ENCODE measurements at places on chromosomes 16 and 17. TPM values are rescaled to one million over a fixed set of nuclear protein-coding genes. Genes with fewer than 3 reads are reported as not detected.
A peak's percentile ranks its signal among the peaks of the same experiment; 100 is the strongest.

Gene CCL8
- total RNA-seq = not detected

- DNase-seq = peak; percentile 25
Observed at GRCh38 chr17:74513987-74514631, 17.2 kb downstream of the CD300LB start.

DNA sequence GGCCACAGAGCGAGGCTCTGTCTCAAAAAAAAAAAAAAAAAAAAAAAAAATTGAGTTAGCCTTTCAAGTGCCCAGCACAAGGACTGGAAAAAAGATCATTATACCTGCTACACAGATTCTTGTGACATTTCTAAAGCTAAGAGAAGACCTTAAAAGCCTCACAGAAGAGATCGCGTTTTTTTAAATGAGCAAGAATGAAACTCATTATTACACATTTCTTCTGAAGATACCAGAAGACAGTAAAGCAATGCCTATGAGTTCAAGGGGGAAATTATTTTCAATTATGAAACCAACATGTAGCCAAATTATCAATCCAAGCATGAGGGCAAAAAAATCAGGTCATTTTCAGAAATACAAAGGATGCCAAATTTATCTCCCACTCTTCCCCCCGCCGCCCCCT lies 56.8 kb downstream of the MED13 start:
- no peak for DNase-seq

DNA sequence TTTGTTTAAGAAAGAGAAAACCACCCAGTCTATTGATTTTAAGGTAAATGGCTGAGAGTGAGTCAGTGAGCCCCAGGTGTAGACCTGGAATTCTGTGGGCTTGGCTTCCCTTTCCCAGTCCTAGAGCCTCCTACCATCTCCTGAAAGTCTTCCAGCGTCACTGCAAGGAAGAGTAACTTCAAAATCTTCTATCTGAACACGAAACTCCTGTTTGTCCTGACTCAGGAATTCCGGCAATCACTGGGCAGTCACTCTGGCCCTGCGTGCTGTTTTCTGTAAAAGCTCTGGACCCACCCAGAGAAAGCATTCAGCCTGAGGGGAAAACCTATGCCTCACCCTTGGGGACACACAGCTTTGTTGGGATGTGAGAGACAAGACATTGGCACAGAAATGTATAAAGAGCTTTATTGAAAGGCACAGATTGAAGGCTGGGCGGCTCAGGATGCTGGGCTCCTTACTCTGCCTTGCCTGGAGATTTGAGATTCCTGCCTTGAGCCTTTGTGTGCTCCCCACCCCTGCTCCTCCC lies 15.9 kb downstream of the MINK1 start:
- no peak for DNase-seq

DNA sequence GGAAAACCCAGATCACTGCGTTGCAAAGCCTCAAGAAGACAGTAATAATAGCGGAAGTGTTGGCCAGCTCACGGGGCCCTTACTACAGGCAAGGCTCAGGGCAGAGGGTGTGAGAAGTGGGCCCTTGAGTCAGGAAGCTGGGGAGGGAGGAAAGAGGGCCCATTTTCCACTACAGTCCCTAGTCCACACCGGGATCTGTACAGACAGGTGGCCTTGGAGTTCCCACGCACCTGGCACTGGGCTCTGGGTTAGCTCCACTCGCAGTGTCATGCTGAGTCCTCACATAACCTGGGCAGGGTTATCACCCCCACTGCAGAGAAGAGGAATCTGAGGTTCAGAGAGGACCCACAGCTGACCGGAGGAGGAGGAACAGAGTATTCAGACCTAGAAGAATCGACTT lies 16.8 kb upstream of the MTSS2 start:
- no peak for DNase-seq
